Stimulated activated CD4-positive, alpha-beta T cell treated with anti-CD3 and anti-CD28 coated beads, Interleukin-12 subunit alpha, Interleukin-12 subunit beta, amount 100 ng/mL, for 48 hours (primary cell): ENCODE measurements at places on chromosomes 2 and 18.
A peak's percentile ranks its signal among the peaks of the same experiment; 100 is the strongest.

GRCh38 chr2:239275044-239275685, 125.7 kb downstream of the HDAC4 start:
- peak; percentile 83 for DNase-seq

DNA sequence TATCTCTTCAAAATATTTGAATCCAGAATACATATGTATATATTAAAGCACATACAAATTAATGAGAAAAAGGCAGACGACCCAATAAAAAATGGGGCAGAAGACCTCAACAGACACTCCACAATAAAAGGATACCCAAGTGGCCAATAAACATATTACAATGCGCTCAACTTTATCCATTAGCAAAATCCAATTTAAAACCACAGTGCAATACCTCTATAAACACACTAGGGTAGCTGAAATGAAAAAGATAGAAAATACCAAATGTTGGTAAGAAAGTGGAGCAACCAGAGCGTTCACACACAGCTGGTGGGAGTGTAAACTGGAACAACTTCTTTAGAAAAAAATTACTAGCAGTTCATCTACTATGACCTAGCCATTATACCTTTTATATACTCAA, 75.3 kb downstream of the CCDC148 start:
- no peak for DNase-seq

DNA sequence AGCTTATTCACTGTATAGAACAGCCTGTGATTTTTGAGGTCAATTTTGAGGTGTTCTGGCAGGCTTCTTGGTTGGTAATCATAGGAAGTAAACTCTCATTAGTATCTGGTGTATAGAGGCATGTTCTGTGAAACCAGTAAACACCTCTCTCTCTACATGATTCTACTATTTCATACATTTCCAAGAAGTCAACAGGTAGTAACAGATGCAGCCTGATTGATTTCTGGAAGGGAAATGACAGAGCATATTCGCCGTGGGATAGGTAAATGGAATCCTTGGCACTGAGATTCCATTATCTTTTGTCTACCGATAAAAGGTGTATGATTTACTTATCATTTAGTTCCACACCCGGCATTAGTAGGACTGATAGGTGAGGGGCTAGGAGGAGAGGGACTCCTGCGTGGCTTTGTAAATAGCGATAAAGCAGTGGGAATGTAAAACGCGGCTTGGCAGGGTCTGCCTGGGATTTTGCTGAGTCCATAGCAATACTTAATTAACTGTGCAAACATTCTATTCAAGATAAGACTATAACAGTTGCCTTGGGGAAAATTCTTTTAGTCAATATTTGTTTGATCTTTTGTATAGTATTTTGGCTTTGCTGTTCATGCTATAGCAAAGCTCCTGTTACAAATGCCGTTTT, 32.3 kb downstream of the LYPD6B start:
- DNase-seq = no peak

GRCh38 chr2:12754643-12755042, 37.9 kb downstream of the TRIB2 start:
- DNase-seq = no peak

DNA sequence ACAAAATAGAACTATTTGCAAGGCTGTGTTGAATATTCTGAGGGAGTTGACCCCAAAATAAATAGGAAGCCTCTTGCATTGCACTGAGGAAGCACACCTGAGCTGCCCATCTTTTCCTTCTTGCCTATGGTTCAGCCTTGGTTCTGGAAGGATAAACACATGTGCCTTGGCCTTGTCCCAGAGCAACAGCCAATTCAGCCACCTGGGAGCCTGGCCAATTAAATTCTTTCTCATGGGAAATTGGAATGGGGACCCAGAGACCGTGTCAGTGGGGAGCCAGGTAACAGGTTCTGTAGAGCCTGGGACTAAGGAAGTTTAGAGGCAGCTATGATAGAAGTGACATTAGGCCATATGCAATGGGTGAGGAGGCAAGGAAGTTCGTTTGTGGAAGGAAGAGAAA, 99.6 kb downstream of the KLF7 start:
- no peak for DNase-seq

DNA sequence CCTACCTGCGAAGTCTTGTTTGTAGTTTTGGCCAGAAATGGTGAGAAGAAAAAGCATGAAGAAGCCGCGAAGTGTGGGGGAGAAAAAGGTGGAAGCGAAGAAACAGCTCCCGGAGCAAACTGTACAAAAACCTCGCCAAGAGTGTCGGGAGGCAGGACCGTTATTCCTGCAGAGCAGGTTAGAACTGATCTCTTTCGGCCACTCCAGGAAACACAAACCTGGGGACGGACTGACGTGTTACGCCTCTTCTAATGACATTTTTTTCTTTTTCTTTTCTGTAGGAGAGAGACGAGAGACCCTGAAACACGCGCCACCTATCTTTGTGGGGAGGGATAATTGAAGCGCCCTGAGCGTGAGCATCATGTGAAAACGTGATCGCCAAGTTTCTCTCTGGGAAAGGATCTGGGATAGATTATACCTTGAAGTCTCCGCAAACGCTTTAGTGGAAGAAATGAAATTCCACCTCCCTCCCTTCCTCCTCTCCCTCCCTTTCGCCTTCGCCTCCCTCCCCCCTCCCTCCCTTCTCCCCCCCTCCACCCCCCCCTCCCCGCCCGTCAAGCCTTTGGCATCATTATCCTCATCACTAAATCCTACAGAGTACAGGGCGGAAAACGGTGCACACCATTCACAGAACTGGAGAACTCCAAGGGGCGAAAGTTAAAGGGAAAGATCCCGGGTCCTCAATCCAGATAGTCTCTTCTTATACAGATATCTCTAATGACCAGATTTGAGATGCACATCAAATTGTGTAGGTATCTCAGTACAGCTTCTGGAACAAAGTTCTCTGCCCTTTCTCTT, at the start of gene ZEB2:
ZEB2 (minus strand) TSS at position 186 of the 798 bp plus-strand sequence. CDS start 2,769 bp downstream, outside the sequence.
- no peak for DNase-seq

DNA sequence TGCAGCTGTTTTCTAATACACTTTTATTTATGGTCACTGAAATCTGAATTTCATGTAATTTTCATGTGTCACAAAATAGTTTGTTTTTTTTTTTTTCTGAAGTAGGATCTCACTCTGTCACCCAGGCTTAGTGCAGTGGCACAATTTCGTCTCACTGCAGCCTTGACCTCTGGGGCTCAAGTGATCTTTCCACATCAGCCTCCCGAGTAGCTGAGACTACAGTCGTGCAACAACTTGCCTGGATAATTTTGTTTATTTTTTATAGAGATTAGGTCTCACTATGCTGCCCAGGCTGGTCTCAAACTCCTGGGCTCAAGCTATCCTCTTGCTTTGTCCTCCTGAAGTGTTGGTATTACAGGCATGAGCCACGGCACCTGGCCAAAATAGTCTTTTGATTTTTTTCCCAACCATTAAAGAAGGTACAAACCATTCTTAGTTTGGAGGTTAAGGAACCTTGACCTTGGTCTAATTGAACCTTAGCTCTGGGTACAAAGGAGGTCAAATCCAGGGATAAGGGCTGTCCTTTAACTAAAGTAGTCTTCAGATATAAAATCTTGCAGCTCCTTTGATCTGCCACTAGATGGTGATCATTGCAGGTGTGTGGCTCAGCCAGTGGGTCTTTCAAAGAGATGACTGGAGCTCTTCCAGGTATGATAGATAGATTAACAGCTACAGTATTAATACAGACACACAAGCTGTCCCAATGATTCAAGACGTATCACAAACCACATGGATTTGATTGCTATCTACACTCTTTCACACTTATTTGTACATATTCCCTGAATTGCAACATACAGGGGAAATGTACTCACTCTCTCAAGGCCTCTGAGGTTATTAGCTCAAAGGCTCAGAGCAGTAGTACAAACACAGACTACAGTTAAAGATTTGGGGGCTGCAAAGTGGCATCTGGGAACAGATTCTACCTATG, 4.7 kb upstream of the KRCC1 start:
- no peak for DNase-seq

DNA sequence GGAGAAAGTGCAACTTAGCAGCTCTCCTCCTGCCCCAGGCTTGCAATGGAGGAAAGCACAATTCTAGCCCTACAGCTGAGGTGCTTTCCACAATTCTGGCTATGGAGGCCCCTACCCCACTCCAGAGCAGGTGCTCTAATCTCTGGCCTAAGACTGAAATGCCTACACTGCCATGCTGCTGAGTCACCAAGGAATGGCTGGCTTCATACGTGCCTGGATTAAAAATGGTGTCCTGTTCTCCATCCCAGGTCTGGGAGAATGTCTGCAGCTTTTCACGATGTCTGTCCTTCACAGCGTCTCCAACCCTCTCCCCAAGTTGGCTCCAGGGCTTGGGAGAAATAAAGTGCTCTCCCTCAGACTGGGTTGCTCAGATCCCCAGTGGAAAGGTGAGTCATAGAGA, 48.5 kb downstream of the MBOAT2 start:
- no peak for DNase-seq

- no peak for DNase-seq
Measured at GRCh38 chr2:233419602-233420391, 65.5 kb downstream of the DGKD start.

GRCh38 chr2:68487773-68488355, 20.5 kb downstream of the APLF start:
- no peak for DNase-seq

DNA sequence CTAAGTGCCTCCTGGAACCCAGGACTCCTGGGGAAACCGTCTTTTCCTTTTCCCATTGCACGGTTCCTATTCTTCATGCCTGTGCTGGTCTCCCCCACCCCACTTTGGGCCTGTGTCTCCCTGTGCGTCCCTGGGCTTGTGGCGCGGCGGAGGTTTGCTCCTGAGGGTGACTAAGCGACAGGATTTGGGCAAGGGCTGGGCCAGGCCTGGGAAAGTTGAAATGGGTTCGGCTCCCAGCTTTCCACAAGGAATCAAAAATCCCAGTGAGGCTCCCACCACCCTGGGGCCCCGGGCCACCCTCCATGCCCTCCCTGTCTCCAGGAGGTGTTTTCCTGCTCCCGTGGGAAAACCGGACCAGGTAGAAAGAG, 197.6 kb downstream of the NDUFA10 start:
- no peak for DNase-seq

DNA sequence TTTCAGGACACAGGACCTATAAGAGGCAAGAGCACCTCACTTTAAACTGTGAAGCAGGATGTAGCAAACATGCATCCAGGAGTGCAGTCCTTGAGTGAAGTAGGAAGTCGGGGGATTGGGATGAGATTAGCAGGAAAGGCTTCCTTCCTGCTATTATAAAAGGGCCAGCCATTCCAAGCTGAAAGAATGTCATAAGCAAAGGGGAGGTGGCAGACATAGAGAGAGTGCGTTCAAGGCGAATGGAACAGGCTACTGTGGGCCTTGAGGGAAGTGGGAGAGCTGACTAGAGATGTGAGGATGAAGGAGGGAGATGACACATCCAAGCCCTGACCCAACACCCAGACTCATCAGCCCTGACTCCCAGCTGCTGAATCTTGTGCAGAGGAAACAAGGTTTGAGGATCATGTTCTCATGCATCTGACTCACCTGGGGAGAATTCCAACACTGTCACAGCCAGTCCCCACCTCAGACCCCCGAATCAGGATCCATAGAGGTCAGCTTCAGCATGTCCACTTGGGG, 63.9 kb downstream of the GYPC start:
- no peak for DNase-seq
